ENCODE measurements at places on chromosomes 4 and X. TPM values are rescaled to one million over a fixed set of nuclear protein-coding genes. Genes with fewer than 3 reads are reported as not detected.

The SERTM2 gene
- not detected for total RNA-seq

The CITED1 gene
- 0.97 TPM for total RNA-seq

The DAPP1 gene
- not detected for total RNA-seq

The TRPC3 gene
- total RNA-seq, result 2.9 TPM

The TMPRSS11F gene
- not detected for total RNA-seq

The CXCL11 gene
- total RNA-seq, result not detected

The ATP10D gene
- 46.5 TPM for total RNA-seq

The MAP3K15 gene
- not detected for total RNA-seq

The TRIM61 gene
- 3.9 TPM for total RNA-seq

The RHOXF2B gene
- not detected for total RNA-seq

The TEX13A gene
- total RNA-seq, result not detected

The XPNPEP2 gene
- total RNA-seq, result 9.9 TPM

The TEX13B gene
- total RNA-seq, result not detected

The PARM1 gene
- 0.36 TPM for total RNA-seq

The AKAP14 gene
- total RNA-seq, result not detected

The ELF2 gene
- 56.8 TPM for total RNA-seq

The EDNRA gene
- total RNA-seq, result 36.5 TPM

The AFF2 gene
- total RNA-seq, result 0.97 TPM

The SPANXN4 gene
- not detected for total RNA-seq

The ATP7A gene
- total RNA-seq, result 13.8 TPM

The MAGEC1 gene
- total RNA-seq, result not detected

The TMEM271 gene
- not detected for total RNA-seq

The ENPP6 gene
- not detected for total RNA-seq

The SPATA4 gene
- not detected for total RNA-seq

The CFAP47 gene
- total RNA-seq, result not detected

The SH3BP2 gene
- 78.4 TPM for total RNA-seq

The TACC3 gene
- 3.2 TPM for total RNA-seq

The PRR32 gene
- total RNA-seq, result not detected

The XKRX gene
- not detected for total RNA-seq

The GNRHR gene
- not detected for total RNA-seq

The PABPC4L gene
- total RNA-seq, result 7.8 TPM

The COL4A5 gene
- 7.0 TPM for total RNA-seq

The RNF150 gene
- 20.8 TPM for total RNA-seq

The GCNA gene
- 1.7 TPM for total RNA-seq

The S100P gene
- total RNA-seq, result not detected

The CLGN gene
- 1.2 TPM for total RNA-seq

The FAM184B gene
- under 0.01 TPM for total RNA-seq

The MAML3 gene
- 2.3 TPM for total RNA-seq

The RBM46 gene
- 0.12 TPM for total RNA-seq

The CUL4B gene
- 94.5 TPM for total RNA-seq

The ABCE1 gene
- total RNA-seq, result 103 TPM

The RS1 gene
- total RNA-seq, result not detected
